MCF 10A (cell line): ENCODE measurements at places on chromosomes 7 and 10. TPM values are rescaled to one million over a fixed set of nuclear protein-coding genes. Genes with fewer than 3 reads are reported as not detected.

GALNT11 gene
- 15.1 and 17.3 TPM in 2 replicates for total RNA-seq

GPR146 gene
- total RNA-seq, result 0.27 TPM in 1 of 2 replicates, not detected in the other

R3HCC1L gene
- total RNA-seq, result 10.7 and 12.2 TPM in 2 replicates

PRRT4 gene
- not detected in 2 replicates for total RNA-seq

TCERG1L gene
- not detected in 2 replicates for total RNA-seq

NPSR1 gene
- not detected in 2 replicates for total RNA-seq

CDC14C gene
- total RNA-seq, result not detected in 2 replicates

COL28A1 gene
- 0.29 and 0.96 TPM in 2 replicates for total RNA-seq
